Activated CD8-positive, alpha-beta memory T cell treated with anti-CD3 and anti-CD28 coated beads, Interleukin-2, amount 50 U/mL, for 4 hours (primary cell): ENCODE measurements at places on chromosomes 16 and 17.

DNA sequence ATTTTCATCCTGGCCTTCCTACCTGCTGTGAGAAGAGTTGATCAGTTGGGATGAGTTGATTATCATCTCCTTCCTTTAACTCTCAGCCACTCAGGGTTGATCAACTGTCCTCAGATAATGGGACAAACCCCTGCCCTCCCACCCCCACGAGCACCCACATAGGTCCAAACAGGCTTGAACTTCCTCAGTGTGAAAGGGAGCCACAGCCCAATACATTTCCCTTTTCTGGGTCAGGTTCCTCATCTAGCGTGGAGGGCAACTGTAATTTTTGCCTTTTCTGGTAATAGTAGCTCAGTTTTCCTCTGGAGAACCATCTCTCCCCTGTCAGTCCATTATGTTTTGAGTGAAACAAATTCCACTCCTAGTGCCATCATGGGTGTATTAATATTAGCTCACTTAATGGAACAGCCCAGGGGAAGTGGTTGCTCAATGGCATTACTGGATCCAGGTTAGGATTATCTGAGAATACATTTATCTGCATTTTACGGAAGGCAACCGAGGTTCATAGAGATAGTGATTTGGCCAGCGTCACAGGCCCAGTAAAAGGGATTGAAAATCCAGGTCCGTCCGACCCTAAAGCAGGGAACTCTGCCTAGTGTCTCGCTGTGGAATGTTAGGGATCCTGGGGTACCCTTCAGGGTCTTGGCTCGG is 476 bp upstream of the LPCAT2 start:
- no peak for DNase-seq

- no peak for DNase-seq
These were observed 9.3 kb upstream of the SKAP1 start for GRCh38 chr17:48439110-48439850.

- no peak for DNase-seq
These were observed 19.5 kb upstream of the RNF43 start for GRCh38 chr17:58436805-58437239.

DNA sequence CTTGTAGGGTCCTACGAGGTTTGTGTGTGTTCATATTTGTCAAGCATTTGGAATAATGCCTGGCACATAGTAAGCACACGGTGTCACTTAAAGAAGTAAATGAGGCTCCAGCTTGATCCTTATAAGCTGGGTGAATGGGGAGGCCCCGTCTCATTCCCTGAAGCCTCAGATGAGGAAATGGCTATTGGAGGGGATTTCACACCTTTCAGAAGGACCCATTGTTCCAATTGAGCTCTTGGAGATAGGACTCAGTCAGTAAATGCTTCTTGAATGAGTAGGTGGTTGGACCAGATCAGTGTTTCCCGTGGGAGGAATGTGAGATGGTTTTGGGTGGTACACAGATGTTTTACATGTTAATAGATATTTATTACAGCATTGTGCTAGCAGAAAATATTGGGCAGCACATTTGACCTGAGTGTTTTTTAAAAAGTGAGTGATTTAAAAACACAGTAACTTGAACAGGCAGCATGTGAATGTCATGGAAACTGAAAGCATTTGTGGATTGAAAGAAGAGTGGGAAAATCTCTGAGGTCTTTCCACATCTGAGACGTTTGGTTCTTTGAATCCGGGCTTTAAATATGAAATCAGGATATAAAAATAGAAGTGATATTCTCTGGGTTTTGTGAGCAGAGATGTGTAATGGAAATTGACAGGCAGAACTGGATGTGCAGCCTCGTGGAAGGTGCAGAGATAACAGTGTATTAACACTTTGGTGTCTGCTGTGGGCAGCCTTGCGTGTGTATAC is 36.4 kb upstream of the ARHGAP17 start:
- no peak for DNase-seq

DNA sequence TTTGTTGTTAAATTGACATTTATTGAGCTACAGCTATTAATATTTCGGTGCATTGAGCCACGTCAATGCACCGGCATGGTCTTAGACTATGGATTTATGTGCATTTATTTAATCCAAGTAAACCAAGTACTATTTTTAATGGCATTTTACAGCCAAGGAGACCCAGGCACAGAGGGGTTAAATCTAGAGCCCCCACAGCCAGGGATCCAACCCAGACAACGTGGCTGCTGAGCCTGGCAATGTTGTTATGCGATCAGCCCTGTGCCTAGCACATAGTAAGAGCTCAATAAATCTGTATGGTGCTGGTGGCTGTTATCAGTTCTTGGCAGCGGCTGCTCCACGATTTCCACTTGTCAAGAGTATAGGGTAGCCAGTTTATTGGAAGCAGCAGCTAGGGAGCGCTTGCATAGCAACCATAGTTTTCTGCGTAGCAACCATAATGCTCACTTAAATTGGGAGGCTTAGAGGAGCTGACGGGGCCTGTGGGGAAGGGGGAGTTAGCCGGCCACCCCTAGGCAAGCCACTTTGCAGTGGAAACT is 541 bp upstream of the RBBP6 start:
- no peak for DNase-seq

- DNase-seq: no peak
These were observed 207.0 kb upstream of the IRX3 start for GRCh38 chr16:54493594-54493993.

DNA sequence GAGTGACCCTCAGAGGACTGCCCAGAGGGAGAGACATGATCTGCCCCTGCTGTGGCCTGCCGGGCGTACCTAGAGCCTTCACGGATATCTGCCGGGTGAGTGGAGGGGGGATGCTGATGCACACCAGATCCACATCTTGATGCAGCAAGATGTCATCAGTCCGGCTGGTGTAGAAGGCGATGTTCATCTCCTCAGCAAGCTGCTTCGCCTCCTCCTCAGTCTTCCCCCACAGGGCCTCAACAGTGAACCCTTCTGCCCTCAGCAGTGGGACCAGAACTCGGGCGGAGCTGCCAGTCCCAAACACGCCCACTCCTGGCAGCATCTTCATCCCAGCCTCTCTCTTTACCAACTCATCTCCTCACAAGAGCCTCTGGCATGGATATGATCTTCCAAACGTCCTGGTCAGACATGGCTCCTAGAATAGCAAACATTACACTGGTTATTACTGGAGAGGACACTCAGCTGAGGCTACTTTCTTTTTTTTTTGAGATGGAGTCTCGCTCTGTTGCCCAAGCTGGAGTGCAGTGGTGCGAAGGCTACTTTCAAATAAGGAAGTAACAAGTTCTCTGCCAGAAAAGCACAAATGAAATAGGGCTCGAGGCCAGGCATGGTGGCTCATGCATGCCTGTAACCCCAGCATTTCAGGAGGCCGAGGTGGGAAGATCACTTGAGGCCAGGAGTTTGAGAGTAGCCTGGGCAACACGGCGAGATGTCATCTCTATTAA is 18.9 kb downstream of the C16orf86 start:
- DNase-seq: no peak

DNA sequence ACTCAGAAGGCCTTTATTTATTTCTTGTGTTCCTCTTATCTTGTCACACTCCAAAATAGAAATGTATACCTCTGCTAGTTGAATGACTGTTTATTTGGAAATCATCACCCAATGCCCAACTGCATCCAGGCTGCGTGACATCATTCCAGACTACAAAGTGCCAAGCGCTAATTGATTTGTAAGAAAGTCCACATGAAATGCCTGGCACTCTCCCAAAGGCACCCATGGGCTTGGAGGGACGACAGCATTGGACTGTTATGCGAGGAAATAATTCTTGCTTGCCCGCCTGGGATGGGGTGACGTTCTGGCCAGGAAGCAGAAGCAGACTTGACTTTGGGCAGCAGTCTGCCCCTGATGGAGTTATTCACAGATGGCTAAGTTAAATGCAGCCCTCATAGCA is 165.9 kb downstream of the CDH13 start:
- DNase-seq: no peak

DNA sequence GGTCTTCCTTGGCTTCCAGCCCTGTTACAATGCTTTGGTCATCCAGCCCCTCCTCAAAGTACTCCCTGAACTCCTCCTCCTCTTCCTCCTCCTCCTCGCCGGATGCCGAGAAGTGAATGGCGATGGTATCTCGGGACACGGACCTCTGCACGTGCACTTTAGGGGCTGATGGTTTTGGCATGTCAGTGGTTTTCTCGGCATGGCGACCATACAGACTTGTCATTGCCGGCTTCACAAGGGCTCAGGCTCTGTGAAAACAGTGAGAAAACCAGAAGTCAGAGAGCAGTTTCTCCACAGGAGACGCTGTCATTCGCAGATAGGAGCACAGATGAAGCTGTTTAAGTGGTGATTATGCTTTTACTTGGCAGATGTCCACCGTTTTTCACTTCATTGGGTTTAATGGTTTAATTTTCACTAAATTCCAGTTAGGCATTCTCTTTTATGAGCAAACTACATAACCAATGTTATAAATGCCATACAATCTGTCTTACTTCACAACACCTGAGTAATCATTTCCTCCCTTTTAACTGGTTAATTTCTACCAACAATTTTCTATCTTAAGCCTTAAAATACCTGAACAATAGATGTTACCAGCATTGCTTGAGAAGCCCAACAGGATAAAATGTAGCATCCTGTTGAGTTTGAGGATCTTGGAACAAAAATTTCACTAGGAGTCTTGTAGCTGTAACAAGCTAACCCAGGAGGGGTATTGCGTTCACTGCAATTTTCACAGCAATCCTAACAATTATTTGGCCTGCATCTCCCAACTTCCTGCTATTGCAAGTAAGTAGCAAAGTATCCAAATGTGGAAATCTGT is 48.9 kb downstream of the TEX2 start:
- no peak for DNase-seq
